ENCODE measurements at places on chromosomes 3 and 15.

GRCh38 chr3:79598594-79598993 is 169.2 kb downstream of the ROBO1 start:
- DNase-seq = no peak

DNA sequence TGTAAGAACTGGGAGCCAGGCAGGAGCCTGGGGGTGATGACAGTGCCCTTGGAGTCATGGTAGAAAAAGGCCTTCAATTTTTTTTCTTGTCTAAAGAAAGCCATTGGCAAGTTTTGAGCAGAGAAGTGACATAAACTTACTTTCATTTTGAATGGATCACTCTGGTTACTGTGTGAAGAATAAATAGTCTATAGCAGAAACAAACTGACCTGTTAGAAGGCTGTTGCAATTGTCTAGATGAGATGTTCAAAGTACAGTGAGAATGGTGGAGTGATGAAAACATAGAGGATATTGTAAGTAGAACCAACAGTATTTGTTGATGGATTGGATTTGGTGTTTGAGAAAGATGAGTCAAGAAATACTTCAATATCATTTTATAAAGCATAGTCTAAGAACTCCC is 439.9 kb downstream of the TBL1XR1 start:
- DNase-seq = no peak

GRCh38 chr3:54067055-54067698 is 55.2 kb upstream of the CACNA2D3 start:
- no peak for DNase-seq

DNA sequence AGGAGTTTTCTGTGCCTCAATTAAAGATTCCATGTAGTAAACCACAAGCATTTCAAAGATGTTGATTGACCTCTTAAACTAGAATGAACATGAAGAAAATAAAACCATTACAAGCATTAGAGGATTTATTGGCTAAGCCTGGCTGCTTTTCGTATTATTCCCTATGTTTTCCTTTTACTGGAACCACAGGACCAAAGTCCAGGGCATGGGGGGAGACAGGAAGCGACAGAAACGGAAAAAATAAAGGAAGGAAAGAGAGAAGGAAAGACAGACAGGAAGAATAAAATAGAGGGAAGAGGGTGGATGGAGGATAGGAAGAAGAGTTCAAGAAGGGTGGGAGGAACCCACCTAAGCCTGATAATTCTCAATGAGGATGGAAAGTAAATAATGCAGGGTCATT is 169.9 kb downstream of the SHQ1 start:
- DNase-seq = no peak

GRCh38 chr3:34254285-34254684 is 455.9 kb downstream of the PDCD6IP start:
- no peak for DNase-seq

DNA sequence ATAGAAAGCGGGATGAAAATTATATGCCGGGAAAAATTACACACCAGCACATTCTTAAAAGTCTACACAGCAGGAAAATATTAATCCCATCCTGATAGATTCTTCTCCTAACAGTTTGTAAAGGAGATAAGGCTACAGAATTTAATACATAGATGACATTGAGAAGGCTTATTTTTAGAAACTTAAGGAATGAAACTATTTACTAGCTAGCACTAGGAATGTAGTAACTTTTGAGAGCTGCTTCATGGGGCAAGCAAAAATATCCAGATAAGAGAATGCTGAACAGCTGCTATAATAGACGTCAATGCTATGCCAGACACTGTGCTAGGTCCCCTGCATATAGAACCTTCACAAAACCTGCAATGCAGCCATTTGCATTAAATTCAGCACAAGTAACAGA is 912.7 kb upstream of the NR2F2 start:
- DNase-seq = no peak

DNA sequence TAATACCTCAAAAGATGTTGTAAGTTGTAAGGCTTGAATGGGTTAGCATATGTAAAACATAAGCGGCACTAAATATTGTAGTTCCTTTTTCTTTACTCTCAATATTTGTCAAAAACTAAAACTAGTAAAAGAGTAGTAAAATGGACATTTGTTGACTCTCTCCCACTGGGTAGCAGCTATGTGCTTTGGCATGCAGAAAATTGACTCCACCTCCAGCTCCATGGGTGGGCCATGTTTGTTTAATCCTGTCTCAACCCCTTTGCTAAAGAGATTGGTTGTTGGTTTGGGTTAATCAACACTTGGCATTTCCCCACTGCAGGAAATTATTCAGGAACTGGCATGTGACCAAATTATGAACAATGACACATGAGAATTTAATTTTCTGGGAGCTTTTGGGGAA is 114.8 kb downstream of the EOMES start:
- peak; percentile 45 for DNase-seq

GRCh38 chr3:43559961-43560360 is 61.9 kb downstream of the ANO10 start:
- DNase-seq = no peak

GRCh38 chr3:97102641-97103040 is 288.2 kb downstream of the EPHA6 start:
- DNase-seq = no peak

DNA sequence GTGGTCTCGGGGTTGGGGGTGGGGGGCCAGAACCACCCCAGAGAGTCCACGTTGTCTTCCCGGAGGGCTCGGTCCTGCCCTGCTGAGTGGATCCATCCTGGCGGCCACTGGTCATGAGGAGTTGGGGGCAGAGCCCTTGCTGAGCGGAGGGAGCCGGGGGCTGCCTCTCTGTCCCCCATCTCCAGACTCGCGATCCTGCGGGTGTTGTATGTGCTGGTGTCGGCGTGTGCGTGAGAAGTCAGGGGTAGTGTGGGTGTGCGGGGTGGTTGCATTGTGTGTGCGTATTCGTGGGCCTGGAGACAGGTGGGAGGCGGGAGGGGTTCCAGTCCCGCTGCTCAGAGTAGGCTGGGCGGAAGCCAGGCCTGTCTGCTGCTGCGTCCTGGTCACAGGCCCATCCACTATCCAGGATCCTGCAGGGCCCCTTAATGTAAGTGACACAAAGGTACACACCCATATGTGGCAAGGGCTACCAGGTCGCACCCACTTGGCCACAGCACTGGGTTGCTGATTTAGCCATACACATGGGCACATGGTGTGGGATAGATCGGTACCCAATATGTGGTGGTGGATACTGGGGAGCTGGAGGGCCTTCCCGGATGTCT is 30.7 kb downstream of the NBEAL2 start:
- no peak for DNase-seq

GRCh38 chr3:71786551-71786950 is 1.6 kb upstream of the PROK2 start:
- DNase-seq = no peak

- DNase-seq = no peak
Observed at GRCh38 chr3:31240466-31240865, 292.3 kb upstream of the STT3B start.

GRCh38 chr15:58840048-58840447 is 68.9 kb downstream of the MINDY2 start:
- DNase-seq = peak; percentile 40

GRCh38 chr15:71712182-71712581 is 98.2 kb upstream of the NR2E3 start:
- DNase-seq = no peak

DNA sequence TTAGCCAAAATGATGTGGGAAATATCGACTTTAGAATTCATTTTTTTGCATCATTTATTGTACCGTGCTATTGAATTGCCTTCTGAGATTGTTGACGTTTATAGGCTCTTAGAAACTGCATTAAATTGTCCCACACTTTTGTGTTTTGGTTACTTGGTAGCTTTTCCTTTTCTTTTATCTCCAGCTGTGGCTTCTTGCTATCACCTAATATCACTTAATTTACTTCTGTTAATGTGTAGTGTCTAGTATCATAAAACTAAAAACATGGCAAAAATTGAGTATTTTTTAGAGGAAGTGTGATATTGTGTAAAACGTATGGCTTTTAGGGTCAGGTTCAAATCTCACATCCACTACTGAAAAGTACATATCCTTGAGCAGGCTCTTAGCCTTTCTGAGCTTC is 11.2 kb downstream of the TMOD3 start:
- no peak for DNase-seq

DNA sequence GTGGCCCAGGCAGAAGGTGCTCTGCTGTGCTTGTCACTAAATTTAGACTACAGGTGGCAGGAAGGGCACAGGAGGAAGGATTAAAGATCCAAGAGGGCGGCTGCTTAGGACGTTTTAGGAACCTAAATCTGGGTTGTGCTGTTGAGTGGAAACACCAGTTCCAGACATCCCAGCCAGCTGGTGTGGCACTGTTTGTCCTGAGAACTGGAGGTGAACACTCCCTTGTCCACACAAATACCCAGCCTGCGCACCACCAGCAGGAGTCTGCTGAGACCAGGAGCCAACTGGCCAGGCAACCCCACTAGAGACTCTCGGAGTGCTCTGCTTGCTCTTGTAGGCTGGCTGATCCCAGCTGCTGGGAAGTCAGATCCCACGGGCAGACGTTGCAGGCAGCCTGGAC is 30.3 kb upstream of the UACA start:
- no peak for DNase-seq

DNA sequence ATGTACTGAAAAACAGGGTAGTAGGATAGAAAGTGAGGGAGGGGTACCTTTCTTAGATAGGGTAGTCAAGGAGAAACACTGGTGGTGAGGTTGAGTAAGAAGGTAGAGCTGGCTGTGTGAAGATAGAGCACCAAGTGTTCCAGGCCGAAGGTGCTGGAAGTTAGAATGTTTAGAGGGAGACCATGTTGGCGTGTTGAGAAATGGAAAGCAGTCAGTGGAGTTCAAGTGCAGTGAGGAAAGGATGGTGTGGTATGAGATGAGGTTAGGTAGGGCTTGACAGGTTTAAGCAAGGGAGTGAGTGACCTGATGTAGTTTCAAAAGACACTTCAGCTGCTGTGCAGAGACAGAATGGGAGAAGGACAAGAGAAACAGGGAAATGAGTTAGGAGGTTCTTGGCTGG is 54.2 kb upstream of the CHST2 start:
- no peak for DNase-seq

GRCh38 chr15:40006003-40006402 is 33.0 kb downstream of the SRP14 start:
- peak; percentile 33 for DNase-seq

DNA sequence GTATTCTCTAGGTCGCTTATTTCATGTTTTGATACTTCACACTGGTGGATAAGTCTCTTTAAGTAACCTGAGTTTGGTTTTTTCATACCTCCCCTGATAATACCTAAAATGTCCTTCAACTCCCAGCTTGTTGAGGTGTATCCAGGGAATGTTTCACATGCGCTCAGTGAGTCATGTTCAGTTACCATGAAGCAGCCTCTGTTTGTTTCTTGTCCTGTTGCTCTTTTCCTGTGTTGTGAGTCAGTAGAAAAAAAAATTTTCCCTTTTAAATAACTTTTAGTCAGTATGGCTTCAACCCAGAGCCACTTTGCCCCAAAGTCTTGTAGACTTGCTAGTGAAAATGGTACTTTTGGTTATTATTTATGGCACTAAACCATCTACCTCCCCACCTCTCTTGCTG is 278.4 kb upstream of the ZPLD1 start:
- peak; percentile 69 for DNase-seq

DNA sequence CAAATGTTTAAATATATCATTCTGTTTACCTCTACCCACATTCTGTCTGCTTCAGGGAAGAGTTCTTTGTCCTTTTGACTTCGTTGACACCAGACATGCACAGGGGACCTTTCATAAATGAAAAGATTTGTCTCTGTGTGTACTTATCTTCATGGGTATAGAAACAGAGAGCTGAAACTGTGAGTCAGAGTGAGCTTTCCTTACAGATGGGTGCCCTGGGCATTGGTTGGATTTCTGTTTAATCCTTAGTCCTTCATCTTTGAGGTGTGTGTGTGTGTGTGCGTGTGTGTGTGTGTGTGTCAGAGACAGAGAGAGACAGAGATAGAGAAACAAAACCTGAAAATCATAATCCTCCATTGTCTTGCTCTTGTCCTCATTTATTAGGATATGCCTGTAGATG is 517.4 kb downstream of the TUSC7 start:
- no peak for DNase-seq

- no peak for DNase-seq
Observed at GRCh38 chr15:72850833-72851232, 67.3 kb upstream of the ADPGK start.

DNA sequence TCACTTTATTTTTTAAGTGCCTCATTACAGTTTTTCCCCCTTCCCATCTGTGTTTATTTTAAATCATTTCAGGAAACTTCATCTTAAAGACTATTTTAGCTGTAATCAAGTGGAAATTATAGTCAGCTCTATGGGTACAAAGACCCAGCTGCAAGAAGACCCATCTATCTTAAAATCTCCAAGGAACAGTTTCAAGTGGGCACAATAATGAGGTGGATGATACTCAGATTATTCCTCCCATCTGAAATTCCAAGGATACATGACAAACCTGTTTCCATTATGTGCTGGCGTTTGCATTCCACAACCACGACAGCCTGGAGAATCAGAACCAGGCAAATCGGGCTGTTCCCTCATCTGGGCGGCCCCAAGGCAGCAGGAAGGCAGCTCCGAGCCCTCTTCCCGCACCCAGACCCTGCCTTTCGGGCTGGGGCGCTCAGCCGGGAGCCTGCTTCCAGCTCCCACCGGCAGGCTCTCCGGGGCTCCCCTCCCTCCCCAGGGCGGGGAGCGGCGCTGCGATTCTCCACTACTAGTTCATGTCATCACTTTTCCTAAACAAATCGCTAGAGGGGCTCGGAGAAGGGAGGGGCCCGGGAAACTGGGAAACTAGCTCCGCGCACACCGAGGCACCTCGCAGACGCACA is at the start of gene MGLL:
TSS of gene MGLL (minus strand) at position 475 of the 641 bp plus-strand sequence. CDS start at position 278, 197 bp downstream.
- peak; percentile 64 for DNase-seq

GRCh38 chr3:122000936-122001605 is 21.0 kb downstream of the ILDR1 start:
- DNase-seq = peak; percentile 7

DNA sequence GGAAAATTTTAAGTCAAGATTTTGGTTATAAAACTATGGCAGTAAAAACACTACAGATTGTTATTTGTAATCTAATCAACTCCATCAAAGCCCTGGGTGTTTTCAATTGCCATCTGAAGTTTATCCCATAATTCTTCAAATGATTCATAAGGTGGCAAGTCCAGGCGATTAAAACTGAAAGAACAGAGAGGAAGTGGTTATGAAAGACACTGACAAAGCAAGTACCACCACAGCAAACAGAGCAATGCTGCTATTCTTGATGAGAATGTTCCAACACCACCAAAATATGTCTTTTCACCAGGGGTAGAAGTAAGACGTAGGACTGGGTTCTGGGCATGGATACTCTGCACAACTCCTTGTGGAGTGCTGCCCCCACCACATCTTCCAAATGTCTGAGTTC is 86.9 kb upstream of the PRTG start:
- no peak for DNase-seq

GRCh38 chr15:100311833-100312476 is 29.8 kb downstream of the ADAMTS17 start:
- DNase-seq = no peak

- DNase-seq = peak; percentile 50
Observed at GRCh38 chr3:45499529-45499928, 95.0 kb upstream of the LIMD1 start.
